CD4-positive, alpha-beta T cell treated with Interferon alpha-2 for 1 hour (primary cell): ENCODE measurements at places on chromosomes 16 and 17.

GRCh38 chr16:85931596-85932402 lies 32.8 kb downstream of the IRF8 start:
- DNase-seq: no peak

GRCh38 chr17:35095741-35096140 lies 23.9 kb downstream of the RAD51D start:
- no peak for DNase-seq

- peak; percentile 57 for DNase-seq
These were observed at the start of gene SYT17 for GRCh38 chr16:19167710-19168370. Gene SYT17 (plus strand): TSS chr16:19168240. CDS start chr16:19168647, 407 bp downstream.

DNA sequence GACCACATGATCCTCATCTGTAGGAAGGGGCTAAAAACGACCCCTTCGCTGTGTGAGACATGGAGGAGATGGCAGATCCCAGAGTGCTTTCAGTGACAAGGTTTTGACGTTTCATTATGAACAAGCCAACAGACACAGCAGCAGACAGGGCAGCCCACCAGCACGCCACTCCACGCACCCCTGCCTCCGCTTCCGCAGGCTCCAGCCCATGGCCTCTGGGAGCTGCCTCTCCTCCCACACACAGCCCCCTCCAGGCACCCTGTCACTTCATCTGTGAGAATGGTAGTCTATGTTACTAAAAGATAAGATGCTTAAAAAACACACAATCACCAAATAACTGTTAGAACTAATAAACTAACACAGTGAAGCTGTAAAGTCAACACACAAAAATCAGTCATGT lies 12.3 kb upstream of the ADCY7 start:
- DNase-seq: no peak

DNA sequence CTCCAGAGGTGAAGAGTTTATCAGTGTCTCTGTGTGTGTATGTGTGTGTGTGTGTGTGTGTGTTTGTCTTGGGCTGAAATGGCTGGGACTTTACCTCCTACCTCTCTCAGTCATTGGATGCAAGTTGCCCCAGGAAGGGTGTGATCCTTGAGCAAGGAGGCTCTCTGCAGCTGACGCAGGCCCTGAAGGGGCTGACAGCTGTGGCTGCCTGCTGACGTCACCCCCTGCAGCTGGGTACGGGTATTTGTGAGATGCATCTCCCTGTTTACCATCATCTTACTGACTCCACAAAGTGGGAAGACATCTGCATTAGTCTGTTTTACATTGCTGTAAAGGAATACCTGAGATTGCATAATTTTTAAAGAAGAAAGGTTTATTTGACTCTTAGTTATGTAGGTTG lies 631.5 kb upstream of the RBFOX1 start:
- DNase-seq: no peak

GRCh38 chr16:81066681-81067080 lies 10.4 kb downstream of the C16orf46 start:
- DNase-seq: no peak

DNA sequence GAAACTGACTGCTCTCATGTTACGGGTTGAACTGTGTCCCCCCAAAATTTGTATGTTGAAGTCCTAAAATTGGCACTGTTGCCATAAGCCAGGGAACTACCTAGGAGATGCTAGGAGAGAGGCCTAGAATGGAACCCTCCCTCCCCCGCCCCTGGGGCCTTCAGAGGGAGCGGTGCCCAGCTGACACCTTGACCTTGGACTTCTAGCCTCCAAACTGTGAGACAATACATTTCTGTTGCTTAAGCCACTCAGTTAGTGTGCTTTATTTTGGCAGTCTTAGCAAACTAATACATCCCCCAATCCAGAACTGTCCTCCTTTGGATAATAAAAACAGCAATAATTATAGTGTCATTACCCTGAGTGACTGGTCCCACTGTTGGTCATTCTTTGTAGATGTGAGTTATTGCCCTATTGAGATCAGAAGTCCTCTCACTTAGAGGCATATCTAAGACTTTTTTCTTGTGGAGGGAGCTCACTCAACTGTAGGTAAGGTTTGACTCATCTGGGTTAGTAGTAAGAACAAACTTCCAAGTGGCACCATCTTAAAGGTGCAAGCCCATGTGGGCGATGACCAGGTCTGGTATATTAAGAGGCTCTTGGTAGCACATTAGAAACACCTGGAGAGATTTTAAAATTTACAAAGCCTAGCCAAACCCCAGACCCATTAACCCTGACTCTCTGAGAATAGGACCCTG lies 93.0 kb upstream of the HLF start:
- DNase-seq: no peak

DNA sequence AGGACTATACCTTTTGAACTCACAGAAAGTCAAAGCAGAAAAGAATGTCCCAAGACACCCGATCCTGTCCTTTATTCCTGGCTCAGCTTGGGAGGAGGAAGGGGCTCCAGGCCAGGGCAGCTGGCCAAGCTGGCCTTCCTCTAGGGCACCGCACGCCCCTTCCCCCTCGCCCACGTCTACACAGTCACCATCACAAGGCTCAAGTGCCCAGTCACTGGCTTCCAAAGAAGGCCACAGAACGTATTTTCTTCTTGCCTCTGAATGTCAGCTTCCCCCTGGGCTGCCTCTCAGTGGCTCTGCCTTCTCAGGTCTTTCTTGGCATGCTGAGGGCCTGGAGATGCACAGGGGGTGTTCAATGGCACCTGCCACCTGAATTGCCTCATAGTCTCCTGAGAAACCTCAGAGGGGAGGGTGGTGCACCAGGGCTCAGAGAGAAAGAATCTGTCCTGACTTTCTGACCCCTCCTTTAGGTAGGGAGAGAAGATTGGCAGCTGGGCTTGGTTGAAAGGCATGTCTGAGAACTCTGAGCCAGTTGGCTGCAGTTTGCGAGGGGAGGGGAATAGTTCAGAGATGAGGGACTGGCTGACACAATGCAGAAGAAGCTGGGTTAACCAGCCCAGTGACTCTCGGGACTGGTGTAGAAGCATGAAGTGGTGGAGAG lies 2.1 kb downstream of the DHRS11 start:
- no peak for DNase-seq
